ENCODE measurements at places on chromosomes 4 and X.
A peak's percentile ranks its signal among the peaks of the same experiment; 100 is the strongest.

- no peak for DNase-seq
Measured at GRCh38 chr4:5781691-5782090, 70.7 kb downstream of the EVC start.

- peak; percentile 31 for DNase-seq
Measured at GRCh38 chr4:124111922-124112321, 600.6 kb downstream of the ANKRD50 start.

DNA sequence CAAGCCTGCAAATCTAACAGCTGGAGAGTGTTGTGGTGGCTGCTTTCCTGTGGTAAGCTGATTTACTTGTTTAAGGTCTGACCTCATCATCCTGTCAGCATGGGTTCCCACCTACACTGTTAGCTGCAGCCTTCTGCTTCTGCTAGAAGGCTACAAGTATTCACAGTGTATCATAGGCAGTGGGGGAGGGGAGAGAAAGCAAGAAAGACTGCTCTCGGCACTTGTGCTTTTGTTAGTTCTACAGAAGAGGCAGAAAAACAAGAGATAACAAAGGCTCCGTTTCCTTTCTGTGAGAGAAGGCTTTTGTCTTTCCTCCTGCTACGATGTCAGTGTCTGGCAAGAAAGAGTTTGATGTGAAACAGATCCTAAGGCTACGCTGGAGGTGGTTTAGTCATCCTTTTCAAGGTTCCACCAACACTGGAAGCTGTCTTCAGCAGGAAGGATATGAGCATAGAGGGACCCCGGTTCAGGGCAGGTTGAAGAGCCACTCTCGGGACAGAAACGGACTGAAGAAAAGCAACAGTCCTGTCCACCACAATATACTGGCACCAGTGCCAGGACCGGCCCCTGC lies at the start of gene KLHL4:
TSS of gene KLHL4 (plus strand) at position 232 of the 571 bp plus-strand sequence. CDS start at position 324, 92 bp downstream.
- DNase-seq = peak; percentile 22

DNA sequence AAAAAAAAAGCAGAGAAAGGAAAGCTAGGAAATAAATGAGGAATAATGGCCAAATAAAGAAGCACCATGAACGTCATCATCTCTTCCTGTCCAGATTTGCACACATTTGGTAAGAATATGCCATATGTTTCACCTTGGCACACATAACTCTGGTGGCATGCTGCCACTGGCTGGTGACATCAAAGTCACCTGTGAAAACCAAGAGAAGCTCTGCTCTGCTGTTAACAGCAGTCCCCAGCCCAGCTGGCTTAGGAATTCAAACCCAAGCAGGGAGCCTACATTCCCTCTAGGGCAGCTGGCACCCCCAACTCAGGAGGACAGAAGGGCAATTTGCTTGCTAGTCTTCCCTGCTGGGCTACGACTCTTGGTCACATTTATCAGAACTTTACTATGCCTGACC lies 77.6 kb downstream of the RASL11B start:
- DNase-seq = no peak

DNA sequence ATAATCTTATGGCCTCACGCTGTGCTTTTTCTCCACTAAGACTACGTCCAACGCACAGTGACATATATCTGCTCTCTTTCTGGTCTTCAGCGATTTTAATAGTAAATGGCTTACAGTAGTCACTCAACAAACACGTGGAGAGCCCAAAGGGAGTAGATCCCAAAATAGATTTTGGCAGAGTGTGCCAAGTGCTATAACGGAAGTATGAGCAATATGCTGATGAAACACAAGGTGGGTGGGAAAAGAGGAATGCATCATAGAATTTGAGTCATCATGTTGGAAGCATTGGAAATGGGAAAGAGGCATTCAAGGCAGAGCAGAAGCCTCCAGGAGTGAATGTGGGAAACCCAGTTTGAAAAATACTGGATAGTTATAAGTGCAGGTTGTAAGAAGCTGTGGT lies 129.1 kb upstream of the LDB2 start:
- DNase-seq = no peak

GRCh38 chr4:118989098-118990080 lies 100.7 kb downstream of the SYNPO2 start:
- no peak for DNase-seq

GRCh38 chr4:17618926-17619325 lies 4.5 kb downstream of the MED28 start:
- DNase-seq = no peak

DNA sequence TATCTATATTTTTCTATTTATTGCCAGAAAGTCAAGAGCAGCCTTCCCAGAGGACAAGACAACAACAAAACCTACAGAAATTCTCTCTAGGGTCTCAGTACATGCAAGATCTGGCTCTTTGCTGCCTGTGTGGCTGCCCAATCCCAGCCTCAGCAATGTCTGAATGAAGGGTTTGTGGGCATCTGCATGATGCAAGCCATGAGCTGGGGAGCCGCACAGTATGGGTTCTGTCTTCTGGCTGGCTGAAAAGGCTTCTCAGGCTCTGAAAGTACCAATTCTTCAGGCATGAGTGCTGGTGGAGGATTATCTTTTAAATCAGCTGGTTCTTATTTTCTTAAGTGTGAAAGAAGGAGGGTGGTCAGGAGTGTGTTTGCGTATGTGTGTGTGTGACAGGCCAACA lies 104.6 kb downstream of the PDGFRA start:
- no peak for DNase-seq

DNA sequence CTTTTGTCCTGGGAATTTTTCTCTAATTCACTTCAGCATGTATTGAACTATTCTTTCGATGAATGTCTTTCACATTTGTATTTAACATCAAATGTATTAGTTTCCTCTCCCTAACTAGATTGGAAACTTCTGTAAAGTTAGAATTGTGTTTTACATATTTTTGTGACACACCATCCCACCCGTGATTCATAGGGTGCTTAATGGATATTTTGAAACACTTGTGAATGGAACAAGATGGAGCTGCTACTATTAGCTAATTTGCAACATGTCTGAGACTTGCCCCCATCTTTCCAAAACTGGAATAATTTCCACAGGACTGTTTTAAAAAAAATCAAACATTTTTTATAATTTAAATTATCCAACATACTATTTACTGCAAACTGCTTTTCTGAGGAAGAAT lies 30.2 kb upstream of the GNPDA2 start:
- DNase-seq = no peak

- DNase-seq = no peak
Measured at GRCh38 chr4:125582302-125582701, 267.5 kb downstream of the FAT4 start.

DNA sequence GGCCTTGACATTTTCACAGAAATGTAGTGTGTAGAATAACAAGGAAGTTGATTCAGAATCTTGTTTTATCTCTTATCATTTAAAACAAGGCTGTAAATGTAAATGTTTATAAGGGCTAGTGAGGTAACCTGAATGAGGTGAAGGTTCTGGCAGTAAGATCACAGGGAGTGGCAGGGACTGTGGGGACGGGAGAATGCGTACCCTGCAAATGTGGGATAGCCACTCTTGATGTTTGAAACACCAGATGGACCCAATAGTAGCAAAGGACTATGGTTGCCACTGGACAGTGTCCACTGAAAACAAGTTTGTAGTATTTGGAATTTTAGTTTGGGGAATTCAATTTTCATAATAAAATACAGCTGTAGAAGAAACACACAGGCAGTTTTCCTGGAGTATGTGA lies 155.3 kb downstream of the FHIP1A start:
- DNase-seq = no peak

- no peak for DNase-seq
Measured at GRCh38 chrX:70762285-70762684, 146.2 kb downstream of the TEX11 start.

DNA sequence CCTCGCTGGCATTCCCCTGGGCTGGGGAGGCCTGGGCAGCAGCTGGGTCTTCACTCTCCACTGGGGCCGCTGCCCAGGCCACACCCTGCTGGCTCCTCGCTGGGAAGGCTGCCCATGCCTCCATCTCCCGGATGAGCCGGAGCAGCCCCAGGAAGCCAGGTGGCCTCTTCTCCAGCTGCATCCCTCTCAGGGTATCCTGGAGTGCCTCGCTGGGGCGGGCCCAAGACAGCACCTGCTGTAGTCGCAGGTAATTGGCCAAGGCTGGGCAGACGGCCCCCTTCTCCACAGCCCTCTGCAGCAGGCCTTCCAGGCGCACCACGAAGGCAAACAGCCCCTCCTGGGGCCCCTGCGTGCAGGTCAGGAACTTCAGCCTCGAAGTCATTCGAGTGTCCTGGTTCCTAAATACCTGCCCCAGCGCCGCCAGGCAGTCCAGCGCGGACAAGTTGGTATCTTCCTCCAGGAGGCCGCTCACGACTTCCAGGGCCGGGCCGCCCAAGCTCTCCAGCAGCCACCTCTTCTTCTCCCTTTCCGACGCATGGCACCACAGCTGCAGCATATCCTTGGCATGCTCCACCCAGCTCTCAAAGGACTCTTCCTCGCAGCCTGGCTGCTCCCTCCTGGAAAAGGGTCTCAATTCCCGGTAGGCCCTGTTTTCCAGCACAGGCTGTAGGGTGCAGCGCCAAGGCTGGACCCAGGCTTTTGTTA lies 3.7 kb downstream of the PNMA6E start:
- no peak for DNase-seq

GRCh38 chr4:11397146-11397545 lies 31.5 kb downstream of the HS3ST1 start:
- no peak for DNase-seq

- no peak for DNase-seq
Measured at GRCh38 chrX:13007519-13008188, 32.7 kb downstream of the TMSB4X start.

GRCh38 chrX:39811376-39811775 lies 286.4 kb downstream of the BCOR start:
- peak; percentile 76 for DNase-seq

DNA sequence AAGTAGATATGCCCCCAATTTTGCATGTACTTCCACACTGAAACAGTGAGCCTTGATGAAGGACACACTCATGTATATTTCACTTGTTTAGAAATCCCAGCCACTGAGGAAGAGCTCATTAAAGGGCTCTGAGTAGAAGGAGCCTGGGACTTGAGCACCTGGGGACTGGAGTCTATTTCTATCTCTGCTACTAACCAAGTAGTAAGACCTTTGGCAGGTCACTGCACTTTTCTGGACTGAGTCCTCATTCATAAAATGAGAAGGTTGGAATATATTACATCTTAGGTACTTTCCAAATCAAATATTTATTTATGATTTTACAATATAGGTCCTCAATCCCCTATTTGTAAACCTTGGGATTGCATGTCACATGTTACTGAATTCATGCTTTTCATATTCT lies 78.2 kb upstream of the C4orf54 start:
- no peak for DNase-seq

DNA sequence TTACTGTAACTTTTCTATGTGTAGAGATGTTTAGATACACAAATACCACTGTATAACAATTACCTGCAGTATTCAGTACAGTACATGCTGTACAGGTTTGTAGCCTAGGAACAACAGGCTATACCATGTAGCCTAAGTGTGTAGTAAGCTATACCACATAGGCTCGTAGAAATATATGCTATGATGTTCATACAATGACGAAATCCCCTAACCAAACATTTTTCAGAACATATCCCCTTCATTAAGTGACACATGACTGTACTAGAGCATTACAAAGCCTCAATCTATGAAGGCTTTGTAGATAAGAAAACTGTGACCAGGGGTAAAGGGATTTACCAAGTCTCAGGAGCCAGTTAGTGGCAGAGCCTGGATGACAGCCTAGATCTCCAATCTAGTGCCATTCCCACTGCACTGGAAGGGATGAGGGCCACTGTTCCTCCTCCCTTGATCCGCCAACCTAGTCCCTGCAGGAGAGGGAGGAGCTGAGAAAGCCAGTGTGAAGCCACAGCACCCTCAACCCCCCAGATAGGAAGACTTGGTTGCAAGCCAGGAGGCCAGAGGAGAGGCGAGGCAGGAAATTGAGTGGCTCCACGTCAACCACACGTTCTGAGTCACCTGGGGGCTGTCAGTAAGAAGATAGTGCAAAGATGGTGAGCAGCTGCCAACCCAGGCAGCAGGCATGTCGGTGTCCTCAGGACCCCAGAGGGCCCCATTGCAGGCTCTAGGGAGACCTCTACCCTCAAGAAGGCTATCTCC lies 227.7 kb downstream of the BCOR start:
- DNase-seq = no peak

DNA sequence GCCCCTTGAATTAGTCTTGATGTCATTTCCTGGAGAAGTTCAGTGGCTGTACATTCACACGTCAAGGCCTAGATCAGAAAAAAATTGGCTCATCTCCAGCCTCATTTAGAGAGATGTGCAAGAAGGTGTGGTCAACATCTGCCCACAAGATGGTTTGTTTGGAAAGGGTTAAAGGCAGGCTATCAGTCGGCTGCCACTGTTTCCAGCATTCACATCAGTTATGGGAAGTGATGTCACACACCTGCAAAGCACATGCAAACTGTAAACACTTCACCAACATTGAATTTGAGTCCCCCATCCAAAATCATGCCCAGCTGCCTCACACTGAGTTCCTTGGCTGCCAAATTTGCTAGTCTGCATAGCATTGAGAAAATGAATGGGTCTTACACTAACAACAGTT lies 498.3 kb upstream of the INTU start:
- no peak for DNase-seq

DNA sequence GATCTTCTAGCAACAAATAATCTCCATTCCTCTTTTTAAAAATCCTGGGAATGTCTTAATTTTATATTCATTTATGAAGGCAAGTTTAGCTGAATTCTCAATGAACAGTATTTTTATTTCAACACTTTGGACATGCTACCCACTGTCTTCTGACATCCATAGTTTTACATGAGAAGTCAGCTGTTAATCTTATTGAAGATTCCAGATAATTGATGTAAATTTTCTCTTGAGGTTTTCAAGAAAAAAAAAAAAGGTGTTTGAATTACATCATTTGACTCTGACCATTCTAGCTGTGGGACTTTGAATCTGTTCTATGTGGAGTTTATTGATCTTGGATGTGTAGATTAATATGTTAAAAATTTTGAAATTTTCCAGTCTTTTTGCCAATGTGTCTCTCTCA lies 28.0 kb downstream of the PDHA2 start:
- DNase-seq = no peak

- DNase-seq = no peak
Measured at GRCh38 chr4:154616731-154617130, 4.3 kb upstream of the FGG start.

- no peak for DNase-seq
Measured at GRCh38 chrX:45781901-45782553, 581.4 kb upstream of the DIPK2B start.

DNA sequence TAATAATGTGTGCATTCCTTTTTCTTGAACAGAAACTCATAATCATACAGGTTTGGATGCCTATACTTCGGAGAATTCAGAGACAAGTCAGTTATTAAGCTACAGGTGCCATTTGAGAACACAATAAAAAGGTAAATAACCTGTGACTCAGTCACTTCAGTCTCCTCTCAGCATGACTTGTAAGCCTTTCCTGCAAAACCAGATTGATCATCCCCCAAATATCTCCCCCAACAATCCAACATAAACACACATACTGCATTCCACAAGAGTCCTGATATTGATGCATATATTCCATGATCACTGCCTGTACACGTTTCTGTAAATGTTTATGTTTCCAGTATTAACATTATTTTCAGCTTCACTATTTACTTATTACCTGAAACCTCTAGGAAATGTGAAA lies 110.8 kb downstream of the PWWP3B start:
- no peak for DNase-seq

DNA sequence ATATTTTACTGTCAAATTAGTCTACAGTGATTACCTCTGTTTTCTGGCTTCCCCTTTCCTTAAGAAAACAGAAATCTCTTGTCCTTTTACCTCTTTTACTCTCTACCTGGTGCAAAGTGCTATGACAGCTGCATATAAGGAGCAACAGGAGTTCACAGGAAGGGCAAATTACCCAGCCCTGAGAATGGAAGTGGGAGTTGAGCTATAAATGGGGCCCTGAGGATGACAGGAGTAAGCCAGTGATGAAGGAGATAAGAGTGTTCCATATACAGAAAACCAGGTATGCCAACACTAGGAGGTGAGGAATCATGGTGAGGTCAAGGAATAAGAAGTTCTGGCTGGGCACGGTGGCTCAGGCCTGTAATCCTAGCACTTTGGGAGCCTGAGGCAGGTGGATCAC lies 4.5 kb upstream of the HSD17B13 start:
- no peak for DNase-seq
